ENCODE measurements at places on chromosomes 5 and 9. TPM values are rescaled to one million over a fixed set of nuclear protein-coding genes. Genes with fewer than 3 reads are reported as not detected.

GRCh38 chr5:95358320-95358719 lies 32.8 kb upstream of the FAM81B start:
- DNase-seq: no peak

DNA sequence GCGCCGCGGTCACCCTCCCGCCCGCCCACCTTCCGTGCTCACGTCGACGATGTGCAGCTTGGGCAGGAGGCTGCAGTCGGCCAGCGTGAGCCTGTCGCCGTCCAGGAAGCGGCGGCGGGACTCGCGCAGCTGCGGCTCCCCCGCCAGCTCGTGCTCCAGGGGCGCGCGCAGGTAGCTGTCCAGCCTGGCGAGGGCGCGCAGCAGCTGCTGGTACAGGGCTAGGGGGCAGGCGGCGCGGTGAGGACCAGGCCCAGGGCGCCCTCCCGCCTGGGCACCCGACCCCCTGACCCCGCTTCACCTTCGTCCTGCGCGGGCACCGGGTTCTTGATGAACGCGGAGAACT lies 1.5 kb downstream of the CLIC3 start:
- no peak for DNase-seq

GRCh38 chr5:38422622-38423021 lies 133.8 kb downstream of the LIFR start:
- no peak for DNase-seq

DNA sequence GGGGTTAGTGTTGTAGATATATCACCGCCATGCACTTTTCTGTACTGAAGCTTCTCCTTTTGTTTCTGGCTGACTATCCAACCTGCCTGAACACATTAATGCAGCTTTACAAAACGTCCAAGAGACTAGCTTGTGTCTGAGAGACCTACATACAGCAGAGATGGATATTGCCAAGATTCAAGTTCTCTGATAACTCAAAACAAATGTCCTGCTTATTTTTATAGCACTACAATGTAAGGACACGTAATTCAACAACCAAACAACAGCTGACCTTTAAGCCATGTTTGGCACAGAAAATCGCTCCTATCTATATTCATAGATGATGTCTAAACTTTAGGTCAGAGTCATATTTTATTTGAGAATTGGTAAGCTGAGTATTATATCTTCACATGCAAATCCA lies 76.2 kb upstream of the NTRK2 start:
- no peak for DNase-seq

- no peak for DNase-seq
Measured at GRCh38 chr5:15643731-15644130, 143.8 kb downstream of the FBXL7 start.

DNA sequence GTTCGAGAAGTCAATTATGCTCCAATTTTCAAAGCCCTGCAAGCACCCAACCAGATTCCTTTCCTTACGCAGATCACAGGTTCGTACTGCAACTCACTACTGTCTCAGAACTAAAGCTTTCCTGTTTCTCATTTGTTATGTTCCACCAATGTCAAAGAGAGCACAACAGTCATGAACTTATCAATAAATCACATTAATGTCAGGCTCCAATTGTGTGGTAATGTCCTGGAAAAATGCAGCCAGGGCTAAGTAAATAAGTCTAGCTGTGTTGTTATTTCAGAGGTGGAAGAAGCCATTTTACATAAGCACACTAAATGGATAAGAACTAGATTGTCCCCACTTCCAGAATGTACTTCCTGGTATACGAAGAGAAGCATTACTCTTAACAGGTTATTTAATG lies 488.6 kb upstream of the PTGER4 start:
- DNase-seq: no peak

DNA sequence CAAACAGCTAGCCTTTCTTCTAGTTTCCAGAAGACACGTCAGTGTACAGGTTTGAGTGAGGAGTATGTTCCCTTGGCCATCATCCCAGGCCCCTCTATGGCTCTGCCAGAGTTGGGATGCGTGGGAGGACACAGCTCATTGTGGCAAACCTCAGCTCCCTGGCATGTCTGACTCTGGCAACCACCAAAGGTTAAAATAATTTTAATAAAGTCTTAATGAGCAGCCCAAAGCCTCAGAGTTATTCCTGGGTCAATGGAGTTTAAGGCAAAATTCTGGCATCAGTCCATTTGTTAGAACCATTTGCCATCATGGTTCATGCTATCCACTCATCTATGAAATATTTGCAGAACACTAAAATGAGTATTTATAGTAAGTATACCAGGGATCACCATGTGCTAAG lies 79.8 kb upstream of the PAPPA start:
- no peak for DNase-seq

DNA sequence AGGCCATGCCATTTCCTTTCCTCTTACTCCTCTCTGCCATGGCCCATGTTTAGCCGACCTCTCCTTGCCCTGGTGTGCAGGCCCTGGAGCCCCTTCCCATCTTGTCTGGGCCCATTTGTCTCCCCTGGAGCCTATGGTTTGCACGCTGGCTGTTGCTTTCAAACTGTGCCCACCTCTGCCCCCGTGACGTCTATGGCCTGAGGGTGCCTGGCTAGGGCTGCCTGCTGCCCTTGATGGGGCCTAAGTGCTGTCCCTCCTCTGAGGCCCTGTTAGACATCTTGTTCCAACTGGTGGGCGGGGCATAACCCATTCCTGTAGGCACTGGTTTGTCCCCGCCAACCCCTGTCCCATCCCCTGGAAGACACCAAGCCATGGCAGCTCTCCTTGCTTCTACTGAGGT lies 22.7 kb upstream of the ENHO start:
- DNase-seq: no peak

DNA sequence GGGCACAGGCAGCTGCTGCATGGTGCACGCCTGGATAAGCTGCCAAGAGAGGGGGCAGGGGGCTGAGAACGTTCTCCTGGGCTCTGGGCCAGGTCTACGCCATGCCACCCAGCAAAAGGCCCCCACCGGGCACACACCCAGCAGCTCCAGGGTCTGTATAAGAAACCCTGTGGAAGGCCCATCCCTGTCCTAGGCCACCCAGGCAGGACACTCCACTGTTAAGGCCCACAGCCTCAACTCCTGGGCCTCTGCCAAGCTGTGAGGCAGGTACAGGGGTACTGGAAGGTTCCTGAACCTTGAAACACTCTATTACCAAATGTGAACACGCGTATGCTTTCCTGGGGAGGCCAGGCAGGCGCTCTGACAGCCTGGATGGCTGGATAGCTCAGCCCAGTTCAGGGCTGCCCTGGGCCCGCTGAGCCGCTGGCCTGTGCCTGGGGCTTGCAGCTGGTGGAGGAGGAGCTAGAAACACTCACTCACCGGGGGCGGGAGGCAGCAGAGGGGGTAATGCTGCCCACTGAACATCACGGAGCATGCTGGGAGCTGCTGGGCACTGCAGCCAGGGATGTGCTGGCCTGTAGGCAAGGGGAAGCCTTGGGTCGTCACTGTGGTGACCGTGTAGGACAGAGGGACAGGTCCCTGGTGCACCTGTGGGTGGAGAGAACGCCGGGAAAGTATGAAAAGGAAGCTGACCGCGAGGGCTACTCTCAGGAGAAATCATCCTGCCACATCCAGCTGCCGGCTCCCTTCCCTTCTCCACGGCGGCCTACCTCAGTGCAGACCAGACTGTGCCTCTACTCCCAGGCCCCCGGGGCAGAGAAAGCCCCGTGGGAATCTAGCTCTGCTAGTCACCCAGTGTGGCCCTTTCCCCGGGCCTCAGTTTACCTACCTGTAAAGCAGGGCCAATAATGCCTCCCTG lies 6.0 kb downstream of the RNF44 start:
- peak; percentile 41 for DNase-seq

GRCh38 chr9:109856785-109857184 lies 76.8 kb downstream of the PALM2AKAP2 start:
- DNase-seq: peak; percentile 50

DNA sequence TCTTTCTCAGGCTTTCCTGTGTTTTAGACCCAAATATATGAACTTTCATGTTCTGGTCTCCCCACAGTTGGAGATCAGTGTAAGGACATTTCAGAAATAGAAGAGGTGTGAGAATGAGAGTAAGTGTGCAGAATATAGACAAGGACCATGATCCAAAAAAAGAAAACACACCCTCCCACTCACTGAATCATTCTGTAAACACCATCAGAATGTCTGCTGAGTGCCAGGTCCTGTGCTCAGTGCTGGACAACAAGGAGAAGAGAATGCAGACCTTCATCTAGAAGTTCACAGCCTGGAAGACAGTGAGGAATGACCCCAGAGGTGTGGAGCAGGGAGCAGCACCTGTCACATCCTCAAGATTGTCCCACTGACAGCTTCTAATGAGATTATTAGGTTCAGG lies 19.1 kb upstream of the SH3RF2 start:
- DNase-seq: no peak

GRCh38 chr9:10268531-10269485 lies 344.0 kb downstream of the PTPRD start:
- DNase-seq: no peak

GRCh38 chr9:74025402-74025925 lies 471.7 kb upstream of the RORB start:
- DNase-seq: no peak

AK8 gene
- total RNA-seq: 6.1 TPM

MARVELD2 gene
- total RNA-seq: 26.2 TPM

SH3PXD2B gene
- total RNA-seq: 49.8 TPM

C5orf46 gene
- total RNA-seq: not detected

CYFIP2 gene
- total RNA-seq: 36.6 TPM

FGF10 gene
- 7.6 TPM for total RNA-seq

NR4A3 gene
- total RNA-seq: 1.7 TPM

NAIF1 gene
- total RNA-seq: 11.3 TPM

SPATA31A3 gene
- not detected for total RNA-seq

Measured in lower lobe of right lung (tissue), 2 donors.